ENCODE measurements at places on chromosomes 3 and 15.

DNA sequence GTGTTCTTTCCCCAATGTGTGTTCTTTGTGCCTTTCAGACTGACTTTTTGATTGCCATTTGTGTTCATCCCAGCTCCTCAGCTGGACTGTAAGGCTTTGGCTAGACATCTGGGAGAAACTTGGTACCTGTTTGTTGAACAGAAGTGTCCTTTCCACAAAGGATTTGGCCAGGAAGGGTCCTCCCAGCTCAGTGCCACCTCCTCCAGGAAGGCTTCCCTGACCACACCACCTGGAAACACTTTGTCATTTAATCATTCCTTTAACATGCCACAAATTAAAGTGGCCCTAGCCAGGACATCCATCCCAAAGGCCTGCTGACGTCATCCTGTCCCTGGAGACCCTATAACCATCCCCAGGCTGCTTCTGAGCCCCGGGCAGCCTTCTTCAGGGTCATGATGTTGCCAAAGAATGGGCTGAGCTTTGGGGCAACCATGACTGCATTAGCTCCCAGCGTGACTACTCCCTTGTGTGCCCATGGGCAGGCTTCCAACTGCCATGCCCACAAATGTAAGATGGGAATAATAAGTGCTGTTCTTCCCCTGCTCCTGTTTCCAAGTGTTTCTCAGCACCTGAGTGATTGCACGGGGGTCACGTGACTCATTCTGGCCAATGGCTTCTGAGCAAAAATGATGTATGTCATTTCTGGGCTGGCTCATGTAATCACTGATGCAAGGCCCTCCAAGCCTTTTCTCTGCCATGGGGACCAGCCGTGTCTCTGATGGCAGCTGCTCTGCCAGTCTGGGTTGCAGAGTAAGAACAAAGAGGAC lies 112.5 kb upstream of the SMAD3 start:
- DNase-seq = no peak

GRCh38 chr3:122365073-122365472 lies 18.0 kb downstream of the MIX23 start:
- DNase-seq = no peak

DNA sequence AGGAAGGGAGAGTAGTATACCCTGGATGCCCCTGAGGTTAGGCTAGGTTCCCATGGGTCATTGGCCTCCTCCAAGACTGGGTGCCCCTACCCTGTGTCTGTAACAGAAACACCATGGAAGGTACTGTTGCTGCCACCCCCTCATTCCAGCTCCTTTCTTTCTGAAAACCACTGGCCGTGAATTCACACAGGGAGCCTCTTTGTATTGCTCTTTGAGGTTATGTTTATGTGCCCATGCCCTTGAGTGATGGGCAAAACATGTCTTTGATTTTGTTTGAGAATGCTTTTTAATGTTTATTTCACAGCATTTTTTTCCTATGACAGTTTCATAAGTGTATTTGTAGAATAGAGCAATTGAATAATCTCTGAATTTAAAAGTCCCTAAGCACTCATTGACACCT lies 79.7 kb downstream of the RARB start:
- no peak for DNase-seq

DNA sequence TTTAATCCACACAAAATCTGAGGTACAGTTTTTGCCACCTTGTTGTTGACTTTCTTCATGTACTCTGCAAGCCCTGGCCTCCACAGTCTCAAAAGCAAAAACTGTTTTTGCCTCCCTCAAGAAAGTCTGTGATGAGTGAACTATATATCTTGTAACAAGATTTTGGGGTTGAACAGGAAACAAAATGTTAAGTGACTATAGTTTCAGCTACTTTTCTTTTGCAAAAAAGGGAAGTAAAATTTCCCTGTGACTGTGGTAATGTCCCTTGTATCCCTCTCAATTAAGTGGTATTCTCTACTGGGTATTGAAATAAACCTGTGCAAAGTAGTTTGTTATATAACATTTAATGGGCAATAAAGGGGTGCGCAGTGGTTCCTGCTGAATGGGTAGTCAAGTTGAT lies 21.3 kb upstream of the SCAANT1 start:
- DNase-seq = no peak

- no peak for DNase-seq
Measured at GRCh38 chr15:33822479-33822878, 145.8 kb upstream of the CHRM5 start.

DNA sequence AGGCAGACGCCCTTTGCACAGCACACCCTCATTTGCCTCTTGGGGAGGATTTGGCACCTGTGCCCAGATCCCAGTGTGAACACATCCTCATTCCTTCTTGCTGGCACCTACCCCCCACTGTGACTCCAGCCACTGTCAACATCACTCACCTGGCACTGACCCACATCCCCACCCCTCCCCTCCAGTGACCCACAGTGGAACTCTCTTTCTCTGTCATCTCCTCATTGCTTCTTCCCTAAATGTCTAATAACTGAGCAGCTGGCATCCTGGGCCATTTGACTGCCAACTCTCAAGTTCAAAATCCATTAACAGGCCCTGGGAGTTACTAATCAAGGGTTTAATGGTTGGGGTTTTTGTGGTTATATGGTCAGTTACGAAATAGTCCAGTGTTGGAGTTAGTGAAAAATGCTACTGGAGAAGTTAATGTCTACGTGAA lies 14.4 kb downstream of the SNAPC5 start:
- DNase-seq = no peak

DNA sequence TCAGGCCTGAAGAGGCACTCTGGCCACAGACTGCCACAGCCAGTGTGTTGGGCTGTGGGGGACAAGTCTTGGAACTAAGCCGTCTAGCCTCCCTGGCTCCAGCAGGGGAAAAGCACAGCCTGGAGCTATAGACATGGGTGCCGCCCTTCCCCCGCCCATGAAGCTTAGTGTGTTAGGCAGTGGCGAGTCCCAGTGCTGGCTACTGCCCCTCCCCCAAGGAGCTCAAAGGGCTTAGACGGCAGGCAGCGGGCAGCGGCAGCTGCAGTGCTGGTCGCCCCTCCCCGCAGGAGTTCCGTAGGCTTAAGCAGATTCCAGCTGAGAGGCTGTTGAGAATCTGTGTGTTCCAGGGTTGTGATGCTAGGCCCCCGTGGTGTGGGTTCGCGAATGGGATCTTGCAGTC lies 135.8 kb upstream of the RORA start:
- DNase-seq = no peak

GRCh38 chr3:142777927-142778326 lies 54.1 kb downstream of the TRPC1 start:
- DNase-seq = no peak

DNA sequence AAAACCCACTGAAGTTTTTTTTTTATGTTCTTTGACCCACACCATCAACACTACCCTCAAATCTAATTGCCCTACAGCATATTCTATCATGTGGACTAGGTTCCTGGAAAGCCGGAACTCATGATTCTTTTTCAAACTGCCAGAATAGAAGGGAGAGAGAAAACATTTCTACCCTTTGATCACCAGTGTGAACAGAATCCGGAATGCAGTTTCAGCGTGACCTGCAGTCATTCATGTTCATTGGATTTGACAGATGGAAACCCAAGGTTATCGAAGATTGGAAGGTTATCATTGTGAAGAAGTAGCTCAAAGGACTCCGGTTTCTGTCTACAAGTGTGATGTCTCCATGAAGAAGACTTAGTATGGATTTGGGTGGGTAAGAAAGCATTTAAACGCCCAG lies 39.4 kb upstream of the RASA2 start:
- no peak for DNase-seq

- DNase-seq = peak; percentile 56
Measured at GRCh38 chr3:63967675-63968611, 55.4 kb downstream of the PSMD6 start.

GRCh38 chr3:128841926-128842920 lies 37.2 kb upstream of the ACAD9 start:
- no peak for DNase-seq

- no peak for DNase-seq
Measured at GRCh38 chr3:138187296-138188012, at the start of gene ARMC8. Gene ARMC8, plus strand, starts transcription at chr3:138187301. Its CDS starts 254 bp downstream, at chr3:138187555.

GRCh38 chr3:100395679-100396431 lies 5.0 kb downstream of the TOMM70 start:
- DNase-seq = no peak

DNA sequence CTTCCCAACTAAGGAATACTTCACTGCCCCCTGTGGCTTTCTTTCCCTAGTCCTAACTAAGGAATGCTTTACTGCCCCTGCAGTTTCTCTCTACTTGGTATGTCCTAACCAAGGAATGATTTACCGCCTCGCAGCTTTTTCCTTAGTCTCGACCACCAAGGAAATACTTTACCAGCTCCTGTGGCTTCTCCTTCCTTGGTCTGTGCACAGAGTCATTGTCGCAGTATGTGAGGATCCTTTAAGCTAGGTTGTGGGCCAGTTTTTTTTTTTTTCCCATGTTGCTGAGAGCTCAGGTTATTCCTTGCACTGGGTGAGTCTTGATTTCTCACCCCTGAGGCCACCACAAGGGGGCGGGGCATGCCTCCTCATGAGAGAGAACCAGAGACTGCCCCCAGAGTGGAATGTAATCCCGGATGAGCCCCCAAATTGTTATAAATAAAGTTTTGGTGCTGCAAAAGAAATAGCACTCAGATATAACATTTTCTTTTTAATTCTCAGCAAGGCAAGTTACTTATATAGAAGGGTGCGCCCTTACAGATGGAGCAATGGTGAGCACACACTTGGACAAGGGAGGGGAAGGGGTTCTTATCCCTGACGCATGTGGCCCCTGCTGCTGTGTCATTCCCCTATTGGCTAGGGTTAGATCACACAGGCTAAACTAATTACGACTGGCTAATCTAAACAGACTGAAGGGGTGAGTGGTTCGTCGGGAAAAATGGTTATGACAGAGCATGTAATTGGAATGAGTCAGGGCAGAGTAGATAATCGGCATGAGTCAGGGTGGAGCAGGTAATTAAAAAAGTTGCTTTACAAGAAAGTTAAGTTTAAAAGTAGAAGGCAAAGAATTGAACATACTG lies 27.0 kb downstream of the NDUFB4 start:
- no peak for DNase-seq

DNA sequence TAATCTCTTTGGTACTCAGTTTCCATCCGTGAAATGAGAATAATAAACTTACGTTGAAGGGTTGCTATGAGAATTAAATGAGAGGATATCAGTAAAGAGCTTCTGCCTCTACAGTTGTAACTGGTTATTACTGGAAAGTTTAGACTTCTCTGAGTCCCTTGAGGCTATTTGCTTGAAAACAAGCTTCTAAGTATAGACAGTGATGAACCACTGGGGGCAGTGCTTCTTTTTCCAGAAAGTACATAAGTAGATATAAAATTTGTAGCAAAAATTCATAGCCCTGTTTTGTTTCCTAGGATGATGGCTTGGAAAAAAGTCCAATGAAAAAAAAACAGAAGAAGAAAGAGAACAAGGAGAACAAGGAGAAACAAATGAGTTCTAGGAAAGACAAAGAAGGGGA lies 87.1 kb downstream of the RGMA start:
- no peak for DNase-seq

DNA sequence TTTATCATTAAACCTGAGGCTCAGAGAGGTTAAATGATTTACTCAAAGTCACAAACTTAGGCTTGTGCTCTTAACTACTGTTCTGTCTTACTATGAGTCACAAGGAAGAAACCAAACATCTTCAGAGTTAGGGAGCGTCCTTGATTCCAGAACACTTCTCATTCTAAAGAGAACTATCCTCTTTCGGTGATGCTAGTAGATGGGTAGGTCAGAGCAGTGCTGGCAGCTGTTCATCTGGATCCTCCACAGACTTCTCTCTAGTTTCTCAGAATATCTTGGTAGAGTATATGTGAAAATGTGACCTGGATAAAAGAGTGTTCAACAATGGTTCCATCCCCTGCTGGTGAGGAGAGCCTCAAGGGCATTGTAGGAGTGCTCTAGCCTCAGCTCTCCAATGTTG lies 3.3 kb downstream of the ARL6IP5 start:
- no peak for DNase-seq

GRCh38 chr3:9500108-9501050 lies 53.2 kb downstream of the LHFPL4 start:
- DNase-seq = no peak

DNA sequence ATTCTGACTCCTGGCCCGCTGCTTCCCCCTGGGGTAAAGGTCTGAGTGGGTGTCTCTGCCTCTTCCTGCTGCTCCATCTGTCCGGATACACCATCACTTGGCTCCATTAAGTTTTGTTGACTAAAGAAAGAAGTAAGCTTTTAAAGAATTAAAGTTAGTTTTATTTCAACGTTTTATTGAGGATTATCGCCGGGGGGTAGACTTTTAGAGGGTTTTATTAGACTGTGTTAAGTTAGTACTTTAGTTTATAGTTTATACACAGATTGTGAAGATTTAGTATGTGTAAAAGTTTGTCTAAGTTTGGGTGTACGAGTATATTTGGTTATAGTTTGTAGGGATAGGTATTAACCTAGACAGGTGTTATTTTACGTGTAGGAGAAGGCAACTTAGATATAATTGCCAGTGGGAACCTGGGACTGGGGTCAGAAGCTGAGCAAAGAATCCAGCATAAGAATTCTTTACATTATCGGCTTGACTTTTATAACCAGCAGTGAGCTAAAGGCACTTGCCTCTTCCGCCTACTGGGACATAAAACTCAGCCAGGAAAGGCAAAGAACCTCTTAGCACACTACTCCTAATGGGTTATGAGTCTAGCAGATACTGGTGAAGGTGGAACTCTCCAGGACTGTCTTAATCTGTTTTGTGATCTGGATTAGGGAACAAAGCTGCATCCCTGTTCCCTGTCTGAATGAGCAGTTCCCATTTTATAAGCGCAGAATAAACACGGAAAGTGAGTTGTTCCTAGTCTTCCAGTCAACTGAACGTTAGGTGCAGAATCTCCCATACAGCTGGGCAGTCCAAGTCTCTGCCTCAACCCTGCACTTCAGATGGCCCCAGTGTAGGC lies 131.3 kb downstream of the FAM43A start:
- DNase-seq = no peak

Measured in cerebellar nuclear complex (tissue), 1 donor.